Occipital lobe (tissue), 3 donors: ENCODE measurements at places on chromosomes 11 and 22.

DNA sequence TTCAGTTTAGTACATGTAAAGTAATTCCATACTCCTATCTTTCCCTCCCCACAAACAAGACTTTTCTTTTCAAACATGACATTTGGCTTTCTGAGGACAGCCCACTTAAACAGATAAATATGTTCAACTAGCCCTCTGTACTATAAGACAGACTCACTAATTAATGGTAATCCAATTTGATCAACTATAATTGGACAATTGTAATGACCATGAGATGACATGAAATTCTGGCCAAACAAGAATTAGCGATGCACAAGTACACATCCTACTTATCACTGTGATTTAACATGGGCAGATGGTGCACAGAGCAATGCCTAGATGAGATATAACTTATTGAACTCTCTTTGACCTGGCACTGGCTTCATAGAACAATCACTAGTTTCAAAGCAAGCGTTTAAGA, 1033.7 kb upstream of the CCDC90B start:
- DNase-seq, result no peak

DNA sequence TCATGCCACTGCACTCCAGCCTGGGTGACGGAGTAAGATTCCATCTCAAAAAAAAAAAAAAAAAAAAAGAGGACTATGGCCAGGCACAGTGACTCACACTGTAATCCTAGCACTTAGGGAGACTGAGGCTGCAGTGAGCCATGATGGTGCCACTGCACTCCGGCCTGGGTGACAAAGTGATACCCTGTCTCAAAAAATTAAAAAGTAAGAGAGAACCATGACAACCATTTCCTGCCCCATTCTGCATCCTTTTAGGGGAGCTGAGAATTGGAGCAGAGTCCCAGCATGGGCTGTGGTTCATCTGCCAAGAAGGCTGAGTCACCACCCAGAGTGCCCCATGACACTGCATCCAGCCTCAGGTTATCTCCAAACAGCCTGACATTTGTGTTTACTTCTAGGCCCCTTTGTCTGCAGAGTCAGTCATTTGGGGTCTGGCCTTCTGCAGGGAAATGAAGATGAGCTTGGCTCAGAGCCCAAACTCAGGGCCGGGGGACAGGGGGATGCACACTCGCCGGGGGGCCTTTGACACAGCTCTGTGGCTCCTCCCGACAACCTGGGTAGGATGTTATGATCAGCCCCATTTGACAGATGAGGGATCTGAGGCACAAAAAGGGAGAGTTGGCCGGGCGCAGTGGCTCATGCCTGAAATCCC, 4.7 kb downstream of the CSDC2 start:
- peak; percentile 22 for DNase-seq

DNA sequence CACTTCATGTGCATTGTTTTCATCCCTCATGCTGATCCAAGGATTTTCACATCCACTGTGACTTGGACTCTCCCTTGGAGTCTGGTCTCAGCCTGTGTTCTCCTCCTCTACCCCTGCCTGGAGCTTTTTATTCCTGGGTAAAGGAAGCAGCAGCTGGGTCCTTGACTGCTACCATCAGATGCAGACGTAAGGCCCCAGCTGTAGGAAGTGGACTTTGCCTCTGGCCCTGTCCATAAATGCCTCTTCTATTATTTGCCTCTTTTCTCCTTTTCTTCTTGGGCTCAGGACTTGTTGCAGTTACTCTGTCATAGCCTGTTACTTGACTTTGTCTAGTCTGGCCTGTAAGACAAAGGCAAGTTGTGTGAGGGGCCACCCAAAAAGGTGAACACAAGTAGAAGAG, 303.8 kb downstream of the NXPE2 start:
- no peak for DNase-seq

- no peak for DNase-seq
Measured at GRCh38 chr11:25309818-25310217, 813.0 kb downstream of the LUZP2 start.

DNA sequence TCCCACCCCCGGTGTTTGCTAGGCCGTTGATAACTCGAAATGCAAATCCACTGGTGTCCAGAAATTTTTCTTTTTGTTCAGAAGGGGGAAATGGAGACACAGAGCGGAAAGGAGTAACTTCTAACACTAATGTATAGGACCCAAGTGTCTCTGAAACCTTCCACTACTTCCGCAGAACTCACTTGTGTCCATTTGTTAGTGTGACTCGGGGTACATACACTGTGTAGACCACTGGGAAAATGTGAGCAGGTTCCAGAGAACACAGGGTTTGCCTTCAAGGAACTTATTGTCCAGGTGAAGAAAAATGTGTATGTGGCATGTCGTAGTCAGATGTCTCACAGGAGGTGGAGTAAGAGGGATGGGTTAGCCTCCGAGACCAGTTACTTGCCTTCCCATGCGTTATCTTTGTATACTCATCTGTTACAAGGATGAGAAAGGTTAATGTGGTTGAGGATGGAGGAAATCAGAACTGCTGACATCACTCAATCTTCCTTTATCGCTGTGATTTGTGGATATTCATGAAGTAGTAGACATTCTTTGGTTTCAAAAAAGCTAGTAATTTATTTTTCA, 857 bp downstream of the ARCN1 start:
- no peak for DNase-seq

DNA sequence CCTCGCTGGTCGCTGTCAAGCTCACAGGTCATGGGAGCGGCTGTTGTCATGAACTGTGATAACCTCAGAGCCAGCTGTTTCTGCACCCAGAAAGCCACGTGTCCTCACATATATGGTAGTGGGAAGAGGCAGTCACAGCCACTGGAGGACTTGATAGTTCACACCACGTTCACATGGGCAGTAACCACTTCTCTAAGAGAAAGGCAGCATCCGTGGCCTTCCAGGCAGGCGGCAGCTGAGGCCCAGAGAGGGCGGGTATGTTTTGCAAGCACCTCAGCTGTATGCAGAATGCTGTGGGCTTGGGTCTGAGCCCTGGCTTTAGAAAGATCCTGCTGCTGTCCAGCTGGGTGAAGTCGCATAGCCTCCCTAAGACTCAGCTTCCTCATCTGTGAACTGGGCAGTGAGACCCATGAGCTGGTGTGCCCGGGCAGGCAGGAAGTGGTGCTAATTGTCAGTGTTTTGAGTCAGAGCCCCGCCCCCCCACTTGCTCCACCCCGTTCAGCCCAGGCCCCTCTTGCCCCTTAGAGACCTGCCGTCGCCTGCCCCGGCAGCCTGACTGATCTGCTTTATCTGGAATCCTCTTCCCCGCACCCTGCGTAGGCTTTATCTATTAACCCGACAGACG, 13.3 kb downstream of the TTC38 start:
- no peak for DNase-seq

- no peak for DNase-seq
Measured at GRCh38 chr11:94876222-94876621, 97.1 kb downstream of the CWC15 start.

GRCh38 chr11:10551290-10551592, 10.3 kb upstream of the RNF141 start:
- no peak for DNase-seq

- no peak for DNase-seq
Measured at GRCh38 chr11:73280626-73281025, 8.5 kb downstream of the P2RY6 start.

DNA sequence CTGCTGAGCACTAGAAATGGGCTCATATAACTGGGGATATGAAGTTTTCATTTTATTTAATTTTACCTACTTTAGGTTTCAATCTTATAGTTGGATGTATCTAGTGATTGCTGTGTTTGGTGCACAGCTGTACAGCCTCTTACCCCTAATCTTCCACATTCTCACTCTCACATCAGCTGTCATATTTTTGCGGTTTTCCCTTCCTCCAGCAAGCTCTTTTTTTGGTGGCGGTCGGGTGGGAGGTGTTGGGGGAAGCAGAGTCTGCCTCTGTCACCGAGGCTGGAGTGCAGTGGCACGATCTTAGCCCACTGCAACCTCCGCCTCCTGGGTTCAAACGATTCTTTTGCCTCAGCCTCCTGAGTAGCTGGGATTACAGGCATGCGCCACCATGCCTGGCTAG, 445.1 kb upstream of the ISX start:
- DNase-seq, result no peak

- no peak for DNase-seq
Measured at GRCh38 chr11:638631-639331, 1.7 kb downstream of the DRD4 start.
